NCI-H1417 treated with DMSO at 0.1 percent for 48 hours (cell line): ENCODE measurements at places on chromosomes 3 and 15.
A peak's percentile ranks its signal among the peaks of the same experiment; 100 is the strongest.

DNA sequence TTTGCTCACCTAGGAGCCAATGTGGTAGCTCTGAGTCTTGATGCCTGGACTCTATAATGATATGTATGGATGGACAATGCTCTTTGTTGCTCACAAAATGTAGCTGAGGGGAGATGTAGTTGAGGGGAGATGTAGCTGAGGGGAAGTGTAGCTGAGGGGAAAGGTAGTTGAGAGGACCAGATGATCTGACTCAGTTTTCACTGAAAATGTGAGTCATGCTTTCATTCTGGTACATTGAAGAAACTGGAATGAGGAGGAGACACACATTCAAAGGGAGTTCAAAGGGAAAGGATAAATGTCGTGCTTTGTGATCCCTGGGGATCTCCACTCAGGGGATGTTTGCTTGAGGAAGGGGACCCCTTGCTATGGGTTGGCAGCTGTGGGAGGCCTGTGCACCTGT, 302.9 kb upstream of the TRIM42 start:
- no peak for DNase-seq

GRCh38 chr15:48085591-48085930, 35.2 kb upstream of the SLC24A5 start:
- DNase-seq = no peak

- DNase-seq = no peak
These were observed 6.4 kb downstream of the SCN5A start for GRCh38 chr3:38643090-38643489.

DNA sequence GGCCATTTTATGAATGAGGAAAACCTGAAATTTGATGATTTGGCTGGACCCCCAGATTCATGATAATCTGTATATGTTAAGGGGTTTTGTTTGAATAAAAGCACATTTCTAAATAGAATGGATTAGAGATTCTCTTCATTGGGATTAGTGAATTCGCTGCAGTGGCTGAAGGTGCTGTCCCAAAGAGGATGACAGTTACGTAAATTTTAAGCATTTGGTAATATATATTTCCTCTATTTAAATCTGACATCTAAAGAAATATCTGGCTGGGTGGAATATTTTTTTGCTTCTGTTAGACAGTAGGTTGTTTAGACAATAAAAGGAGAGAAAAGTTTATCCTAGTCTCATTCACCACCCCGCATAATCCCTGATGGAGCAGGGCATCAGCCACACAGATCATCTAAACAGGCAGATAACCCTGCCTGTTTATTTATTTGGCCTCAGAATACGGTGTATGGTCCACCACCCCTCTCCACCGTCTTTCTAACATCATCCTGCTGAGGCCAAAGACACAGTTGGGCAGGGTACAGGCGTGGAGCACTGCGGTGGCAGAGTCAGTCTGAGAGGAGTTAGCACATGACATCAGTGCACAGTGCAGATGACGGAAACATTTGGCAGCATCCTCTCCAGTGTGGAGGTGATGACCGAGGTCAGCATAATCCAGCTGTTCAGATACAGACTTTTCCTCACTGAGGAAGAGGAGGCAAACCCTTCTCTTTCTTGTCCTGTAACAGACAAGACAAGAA, 20.4 kb upstream of the NFKBIZ start:
- DNase-seq = no peak

DNA sequence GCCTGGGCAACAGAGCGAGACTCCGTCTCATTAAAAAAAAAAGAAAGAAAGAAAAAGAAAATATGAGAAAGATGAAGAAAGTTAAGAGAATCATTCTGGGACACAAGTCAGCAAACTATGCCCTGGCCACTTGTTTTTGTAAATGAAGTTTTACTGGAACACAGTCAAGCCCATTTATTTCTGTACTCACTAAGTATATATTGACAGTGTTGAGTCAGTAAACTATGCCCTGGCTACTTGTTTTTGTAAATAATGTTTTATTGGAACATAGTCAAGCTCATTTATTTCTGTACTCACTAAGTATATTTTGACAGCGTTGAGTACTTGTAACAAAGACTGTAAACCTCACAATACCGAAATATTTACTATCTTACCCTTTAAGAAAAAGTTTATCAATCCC, 42.2 kb upstream of the SIN3A start:
- DNase-seq = no peak

DNA sequence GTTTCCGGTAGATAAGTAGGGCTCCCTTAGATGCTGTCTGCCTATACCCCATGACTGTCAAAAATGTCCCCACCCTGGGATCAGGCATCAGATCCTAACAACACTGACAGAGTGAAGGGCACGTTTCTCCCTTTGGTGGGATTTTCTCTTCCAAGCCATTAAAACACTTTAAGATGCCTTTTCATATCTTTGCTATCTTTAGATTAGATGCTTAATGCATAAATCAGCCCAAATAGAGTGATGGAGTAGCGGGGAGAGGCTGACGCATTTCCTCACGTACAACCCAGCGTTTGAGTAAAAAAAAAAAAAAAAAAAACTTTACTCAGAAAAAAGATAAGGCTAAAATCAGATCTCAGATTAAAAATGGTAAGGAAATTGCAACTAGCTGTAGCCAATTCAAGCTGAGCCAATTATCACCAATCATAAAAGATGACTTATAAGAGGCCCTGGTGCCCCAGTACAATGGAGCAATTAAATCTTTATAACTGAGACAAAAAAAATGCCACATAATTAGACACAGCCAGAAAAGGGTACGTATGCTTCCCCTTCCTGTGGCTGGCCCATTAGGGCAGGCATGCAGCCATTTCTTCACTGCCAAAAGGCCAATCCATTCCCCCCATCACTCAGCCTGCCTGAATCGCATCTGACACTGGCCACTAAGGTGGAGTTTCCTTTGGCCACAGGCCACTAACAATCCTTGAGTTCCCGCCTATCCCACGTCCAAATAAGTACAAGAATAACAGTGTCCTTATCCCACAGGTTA, 45.0 kb downstream of the RFTN1 start:
- DNase-seq = no peak

GRCh38 chr3:10423171-10423882, 82.1 kb downstream of the ATP2B2 start:
- DNase-seq = no peak

GRCh38 chr3:42852441-42852840, 23.2 kb downstream of the CYP8B1 start:
- no peak for DNase-seq

DNA sequence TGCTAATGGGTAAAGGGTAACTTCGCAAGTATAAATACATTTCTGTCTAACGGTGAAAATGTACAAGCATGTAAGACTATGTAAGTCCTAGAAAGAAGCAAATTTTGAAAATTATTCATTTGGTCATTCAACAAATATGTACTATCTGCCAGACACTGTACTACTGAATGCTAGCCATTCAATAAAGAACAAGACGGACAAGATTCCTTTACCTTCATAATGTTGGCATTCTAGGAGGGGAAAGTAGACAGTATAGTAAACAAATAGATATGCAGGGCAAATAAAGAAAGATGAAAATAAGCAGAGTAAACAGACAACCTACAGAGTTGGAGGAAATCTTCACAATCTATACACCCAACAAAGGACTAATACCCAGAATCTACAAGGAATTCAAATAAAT, 32.7 kb downstream of the C3orf70 start:
- DNase-seq = no peak

DNA sequence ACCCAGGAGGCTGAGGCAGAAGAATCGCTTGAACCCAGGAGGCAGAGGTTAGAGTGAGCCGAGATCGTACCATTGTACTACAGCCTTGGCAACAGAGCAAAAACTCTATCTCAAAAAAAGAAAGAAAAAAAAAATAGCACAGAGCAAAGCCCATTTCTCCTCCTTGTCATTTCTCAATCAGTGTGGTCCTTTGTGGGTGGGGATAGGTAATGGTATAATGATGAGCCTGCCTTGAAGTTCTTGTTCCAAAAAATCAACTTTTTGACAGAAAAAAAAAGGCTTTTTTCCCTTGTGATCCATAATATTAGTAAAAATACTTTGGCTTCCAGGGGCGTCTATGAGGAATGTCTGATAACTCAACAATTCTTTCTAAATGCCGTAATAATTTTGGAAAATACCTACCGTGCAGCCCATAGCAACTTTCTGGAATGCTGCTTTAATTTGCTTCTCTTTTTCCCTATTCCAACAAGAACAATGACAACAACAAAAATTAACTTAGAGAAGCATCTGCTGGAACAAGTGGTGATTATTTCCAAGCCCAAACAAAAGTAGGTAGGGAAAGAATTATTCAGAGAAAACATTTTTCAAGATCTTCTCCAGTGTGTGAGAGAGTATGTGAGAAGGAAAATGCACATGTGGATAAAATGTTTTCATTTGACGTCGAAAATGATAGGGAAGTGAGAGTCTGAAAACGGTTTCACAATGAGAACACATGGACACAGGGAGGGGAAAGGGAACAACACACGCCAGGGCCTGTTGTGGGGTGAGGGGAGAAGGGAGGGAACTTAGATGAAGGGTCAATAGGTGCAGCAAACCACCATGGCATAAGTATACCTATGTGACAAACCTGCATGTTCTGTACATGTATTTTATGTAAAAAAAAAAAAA, 337.8 kb downstream of the RBMS3 start:
- DNase-seq = no peak

GRCh38 chr3:39005295-39005694, 46.4 kb downstream of the SCN11A start:
- no peak for DNase-seq

DNA sequence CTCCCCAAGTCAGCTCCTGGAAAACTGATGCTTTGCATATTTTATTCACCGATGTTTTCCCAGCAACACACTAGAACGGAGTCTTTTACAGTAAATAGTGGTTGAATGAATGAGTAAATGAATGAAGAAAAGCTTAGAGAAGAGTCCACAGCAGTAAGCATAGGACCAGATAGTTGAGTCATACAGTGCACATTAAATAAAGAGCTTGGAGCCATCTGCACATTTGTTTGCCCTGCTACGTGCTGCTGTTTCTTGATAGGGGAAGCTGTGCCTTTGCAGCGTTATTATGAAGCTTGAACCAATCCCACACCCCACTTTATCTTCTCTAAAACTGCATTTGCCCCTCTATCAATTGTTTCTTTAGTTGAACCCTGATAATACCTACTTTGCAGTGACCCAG, 1.2 kb downstream of the FAM98B start:
- no peak for DNase-seq

DNA sequence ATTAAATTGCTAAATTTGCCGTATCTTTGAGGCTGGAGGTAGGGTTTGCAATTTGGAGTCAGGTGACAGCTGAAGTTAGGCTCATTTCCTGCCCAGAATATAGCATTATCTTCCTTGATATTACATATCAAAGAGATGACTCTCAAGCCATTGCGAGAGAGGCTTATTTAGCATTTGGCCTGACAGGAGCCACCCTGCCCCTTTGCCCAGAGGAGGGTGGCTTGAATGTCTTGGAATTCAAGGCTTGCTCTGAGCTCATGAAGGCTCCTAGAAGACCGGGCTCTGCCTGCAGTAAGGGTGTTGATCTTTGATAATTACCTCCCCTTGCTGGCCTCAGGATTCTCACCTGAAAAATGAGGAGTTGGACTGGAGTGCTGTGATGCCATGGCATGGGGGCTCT, 251.4 kb upstream of the C2CD4B start:
- no peak for DNase-seq

- no peak for DNase-seq
These were observed 211.4 kb downstream of the NR1D2 start for GRCh38 chr3:24156466-24156865.

DNA sequence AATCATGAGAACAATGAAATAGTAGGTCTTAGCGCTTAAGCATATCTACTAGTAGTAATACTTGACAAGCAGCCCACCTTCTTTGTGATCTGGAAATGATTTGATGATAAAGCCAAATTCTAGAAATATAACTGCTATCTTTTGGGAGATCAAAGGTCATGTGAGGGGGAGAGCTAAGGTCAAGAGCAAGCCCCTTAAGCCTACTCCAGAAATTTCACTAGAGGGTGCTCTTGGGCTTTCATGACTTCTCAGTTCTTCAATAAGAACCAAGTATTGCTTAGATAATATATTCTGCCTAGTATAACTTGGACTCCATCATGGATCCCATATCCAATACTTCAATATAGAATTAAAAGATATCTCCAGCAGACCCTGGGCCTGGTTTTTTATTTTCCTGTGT, 319.6 kb downstream of the ZBTB20 start:
- peak; percentile 14 for DNase-seq

DNA sequence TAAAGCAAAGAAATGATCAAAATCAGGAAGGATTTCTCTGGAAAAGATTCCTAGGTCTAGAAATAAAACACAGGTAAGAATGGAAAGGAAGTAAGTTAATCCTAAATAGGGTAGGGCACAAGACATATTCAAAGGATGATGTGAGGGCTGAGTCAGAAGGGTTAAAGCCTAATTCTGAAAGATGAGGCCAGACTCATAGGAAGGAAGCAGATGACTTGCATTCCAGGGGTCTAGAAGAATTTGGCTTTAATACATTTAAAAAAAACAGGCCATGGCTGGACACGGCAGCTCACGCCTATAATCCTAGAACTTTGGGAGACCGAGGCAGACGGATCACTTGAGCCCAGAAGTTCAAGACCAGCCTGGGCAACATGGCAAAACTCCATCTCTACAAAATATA, 3.2 kb downstream of the SSR3 start:
- DNase-seq = no peak

- no peak for DNase-seq
These were observed 940 bp upstream of the ACY1 start for GRCh38 chr3:51982352-51982837.

DNA sequence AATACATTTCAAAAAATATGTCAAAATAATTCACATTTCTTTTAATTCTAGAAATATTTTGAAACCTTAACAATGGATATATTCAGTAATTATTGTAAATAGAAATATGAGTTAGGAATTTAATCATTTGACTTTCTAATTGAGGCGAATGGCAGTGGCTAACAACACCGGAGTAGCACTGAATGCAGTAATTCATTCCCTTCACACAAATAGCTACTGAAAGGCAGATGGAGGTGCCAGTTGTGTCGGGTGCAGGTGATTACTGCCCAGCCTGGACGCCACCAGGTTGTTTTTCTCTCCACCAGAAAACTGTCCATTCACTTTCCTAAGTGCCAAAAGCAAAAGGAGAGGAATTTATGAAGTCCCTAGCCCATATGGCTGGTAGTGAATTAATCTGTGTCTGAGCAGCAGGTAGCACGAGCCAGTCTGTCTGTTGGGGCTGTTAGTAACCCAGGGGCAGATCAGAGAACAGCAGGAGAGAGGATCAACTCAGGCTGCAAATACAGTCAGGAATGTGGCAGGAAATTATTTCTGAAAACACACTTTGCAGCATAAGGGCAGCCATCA, 79.3 kb upstream of the GMNC start:
- DNase-seq = no peak

GRCh38 chr15:79602731-79603130, 170.6 kb downstream of the MINAR1 start:
- no peak for DNase-seq

- DNase-seq = no peak
These were observed 131.0 kb downstream of the NTRK3 start for GRCh38 chr15:88125576-88125975.

DNA sequence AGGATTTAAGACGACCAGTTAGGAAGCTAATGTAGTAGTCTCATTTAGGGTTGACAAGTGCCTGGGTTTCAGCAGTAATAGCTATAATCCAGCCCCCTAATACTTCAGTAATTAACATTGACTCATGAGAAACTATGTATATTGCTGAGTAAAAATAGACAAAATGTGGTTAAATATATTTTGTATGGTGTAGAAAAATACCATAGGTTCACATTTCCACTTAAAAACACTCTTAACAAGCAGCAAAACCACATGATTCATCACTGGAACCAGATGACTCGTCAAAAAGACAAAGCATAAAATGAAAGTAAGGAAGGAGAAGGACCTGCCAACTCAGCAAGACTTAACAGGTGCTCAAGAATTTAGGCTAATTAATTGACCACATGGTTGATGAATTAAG, 288.9 kb downstream of the EFHB start:
- no peak for DNase-seq
